ENCODE measurements at places on chromosomes 5 and 9.
A peak's percentile ranks its signal among the peaks of the same experiment; 100 is the strongest.

- DNase-seq, result no peak
Measured at GRCh38 chr9:17793713-17794622, 215.1 kb downstream of the SH3GL2 start.

DNA sequence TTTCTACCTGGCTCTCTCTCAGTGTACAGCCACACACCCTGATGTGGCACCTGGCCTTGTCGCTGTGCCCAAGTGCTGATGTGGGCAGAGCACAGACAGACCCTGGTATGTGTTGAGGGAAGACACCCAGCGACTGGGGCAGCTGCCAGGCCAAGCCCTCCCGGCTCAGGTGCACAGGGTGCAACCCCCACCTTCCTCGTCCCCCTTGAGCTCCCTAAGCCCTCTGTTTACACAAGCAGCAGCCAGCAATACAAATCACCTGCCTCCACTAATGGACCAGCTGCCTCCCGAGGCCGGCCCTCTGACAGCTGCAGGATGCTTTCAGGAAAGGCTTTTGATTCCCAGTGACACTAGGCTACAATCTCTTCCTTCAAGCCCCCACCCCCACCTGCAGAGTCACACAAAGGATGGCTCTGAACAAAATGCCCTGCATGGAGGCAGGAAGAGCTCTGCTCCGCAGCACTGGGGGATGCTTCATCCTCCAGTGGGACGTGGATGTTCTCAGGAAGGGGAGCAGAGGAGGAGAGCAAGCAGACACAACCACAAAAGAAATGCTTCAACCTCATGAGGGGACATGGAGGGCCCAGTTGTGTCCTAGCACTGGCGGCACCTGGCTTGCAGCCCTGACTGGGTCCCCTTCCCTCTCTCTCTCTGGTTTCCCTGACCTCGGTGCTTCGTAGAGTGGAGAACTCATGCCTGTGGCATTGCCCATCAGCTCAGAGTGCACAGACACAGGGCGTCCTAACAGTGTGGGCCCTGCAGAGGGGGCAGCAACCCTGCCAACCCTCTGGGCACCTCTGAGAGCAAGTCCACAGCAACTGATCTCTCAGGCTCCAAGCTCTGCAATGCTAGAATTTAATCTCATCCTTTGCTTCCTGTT is 140.8 kb downstream of the BARX1 start:
- DNase-seq, result no peak

- DNase-seq, result no peak
Measured at GRCh38 chr9:73176450-73176875, 24.8 kb downstream of the ANXA1 start.

- DNase-seq, result no peak
Measured at GRCh38 chr5:134136221-134136631, 21.7 kb downstream of the TCF7 start.

GRCh38 chr5:78974601-78975000 is 10.5 kb downstream of the ARSB start:
- DNase-seq, result no peak

DNA sequence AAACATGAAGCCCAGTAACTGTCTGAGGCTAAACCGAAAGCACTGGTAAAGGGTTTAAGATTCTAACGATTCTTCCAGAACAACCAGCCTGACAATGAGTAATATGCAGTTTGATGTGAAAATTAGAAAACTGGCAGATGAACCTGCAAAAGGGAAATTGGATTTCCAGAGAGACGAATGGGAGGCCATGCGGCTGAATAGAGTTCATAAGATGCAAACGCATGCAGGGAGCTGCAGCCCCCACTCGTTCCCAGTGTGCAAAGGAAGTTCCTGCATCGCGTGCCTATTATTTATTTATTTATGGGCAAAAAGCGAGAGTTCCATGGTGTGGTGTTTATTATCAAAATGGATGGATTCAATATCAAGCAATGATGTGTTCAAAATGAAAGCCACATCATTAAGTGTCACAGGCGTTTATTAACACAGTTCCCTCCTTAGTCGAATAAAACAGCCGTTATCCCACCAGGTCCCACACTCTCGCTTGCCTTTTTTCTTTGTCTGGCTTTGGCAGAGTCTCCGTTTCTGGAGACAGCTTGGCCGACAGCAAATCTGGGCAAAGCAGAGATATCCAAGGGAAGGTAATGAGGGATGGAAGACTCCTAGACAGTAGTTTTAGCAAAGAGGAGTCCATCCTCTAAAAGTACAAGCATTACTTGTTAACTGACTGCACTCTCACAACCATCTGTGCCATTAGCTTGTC is 451.4 kb downstream of the KDM4C start:
- DNase-seq, result no peak

- DNase-seq, result no peak
Measured at GRCh38 chr5:493758-494157, 30.5 kb downstream of the SLC9A3 start.

DNA sequence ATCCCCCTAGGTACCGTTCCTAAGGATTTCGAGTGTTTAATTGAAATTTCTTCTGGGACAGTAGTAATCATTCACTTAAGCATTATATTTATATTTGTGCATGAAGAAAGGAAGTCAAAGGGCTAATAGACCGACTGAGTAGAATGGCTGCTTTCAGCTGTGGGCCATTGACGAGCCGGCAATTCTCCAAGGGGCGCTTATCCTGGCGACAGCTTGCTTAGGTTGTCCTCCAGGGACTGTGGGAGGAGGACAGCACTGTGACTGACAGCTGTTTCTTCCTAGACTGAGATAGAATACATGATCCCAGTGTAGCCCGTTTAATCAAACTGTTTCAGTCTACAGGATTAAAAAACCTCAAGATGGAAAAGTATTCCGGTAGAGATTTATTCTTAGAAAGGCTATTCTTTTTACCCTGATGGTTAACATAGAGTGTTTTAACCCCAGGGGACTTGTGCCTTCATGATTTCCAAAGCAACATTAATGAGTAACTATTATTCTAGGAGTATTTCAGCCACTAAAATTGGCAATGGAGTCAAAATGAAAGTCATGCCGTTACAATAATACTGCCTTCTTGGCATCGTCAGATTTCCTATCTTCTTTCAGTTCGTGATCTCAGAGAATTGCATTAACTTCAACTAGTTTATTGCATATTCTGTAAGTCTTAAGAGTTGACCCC is 943.1 kb upstream of the WWC1 start:
- no peak for DNase-seq

DNA sequence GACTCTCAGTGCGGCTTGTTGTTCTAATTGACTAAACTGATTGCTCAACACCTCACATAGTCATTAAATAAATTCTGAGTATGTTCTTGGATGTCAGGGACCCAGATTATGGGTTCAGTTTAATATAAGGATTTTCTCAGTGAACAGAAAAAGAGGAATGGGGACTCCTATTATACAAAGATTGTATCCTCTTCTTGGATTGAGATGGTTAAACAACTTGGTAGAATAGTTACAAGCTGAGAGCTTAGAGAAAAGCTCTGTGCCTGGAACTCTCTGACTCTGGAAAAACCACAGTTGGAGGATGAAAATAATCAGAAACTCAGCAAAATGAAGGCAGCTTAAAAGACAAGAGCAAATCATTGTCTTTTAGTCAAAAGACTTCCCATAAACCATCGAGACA is 30.5 kb downstream of the ANKRA2 start:
- no peak for DNase-seq

GRCh38 chr5:127518319-127518621 is 830 bp downstream of the PRRC1 start:
- DNase-seq, result no peak

DNA sequence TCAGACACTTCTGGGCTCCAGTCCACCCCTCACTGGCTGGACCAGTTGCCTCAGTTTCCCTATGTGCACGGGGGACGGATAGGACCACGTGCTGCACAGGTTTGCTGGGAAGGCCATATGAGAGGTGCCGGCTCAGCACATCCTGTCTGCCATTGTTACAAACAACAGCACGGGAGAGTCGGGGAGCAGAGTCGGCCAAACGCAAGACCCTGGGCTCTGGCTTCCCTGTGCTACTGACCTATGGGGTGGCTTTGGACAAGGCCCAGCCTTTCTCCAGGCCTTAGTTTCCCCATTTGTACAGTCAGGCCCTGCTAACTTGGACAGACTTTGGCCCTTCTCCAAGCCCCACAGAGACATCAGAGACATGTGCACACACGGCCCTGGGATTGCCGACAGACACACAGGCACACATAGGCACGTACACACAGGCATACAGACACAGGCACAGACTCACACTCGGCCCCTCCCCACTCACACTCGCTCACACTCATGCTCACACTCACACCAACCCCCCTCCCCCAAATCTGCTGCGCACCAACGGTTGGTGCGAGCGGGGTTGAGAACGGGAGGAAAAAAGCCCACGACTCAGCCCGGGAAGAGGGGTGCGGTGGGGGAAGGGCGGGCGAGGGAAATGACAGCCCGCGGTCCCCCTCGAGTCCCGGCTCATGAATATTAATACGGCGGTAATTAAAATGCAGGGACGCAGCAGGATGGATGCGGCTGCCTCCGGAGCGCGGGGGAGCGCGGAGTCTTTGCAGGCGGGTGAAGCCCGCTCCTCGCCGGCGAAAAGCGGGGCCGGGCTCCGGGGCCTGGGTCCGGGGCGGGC is 133.0 kb downstream of the C9orf50 start:
- DNase-seq, result no peak

DNA sequence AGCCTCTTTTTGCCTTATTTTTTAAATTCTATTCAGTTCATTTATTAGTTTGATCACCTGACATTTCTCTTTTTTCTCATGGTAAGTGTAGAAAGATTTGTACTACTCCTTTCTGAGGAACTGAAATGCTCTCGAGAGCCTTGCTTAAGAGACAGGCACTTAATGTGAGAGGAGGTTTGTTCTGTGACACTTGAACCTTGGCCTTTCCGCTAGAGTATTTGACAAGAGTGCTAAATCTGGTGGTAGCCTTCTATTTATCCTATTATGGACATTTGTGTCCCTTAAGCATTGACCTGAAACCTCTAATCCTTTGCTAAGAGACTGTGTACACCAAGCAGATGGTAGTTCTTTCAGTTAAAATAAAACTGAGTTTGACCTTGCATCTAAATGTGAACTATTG is 805.0 kb upstream of the PTPRD start:
- DNase-seq, result no peak

- DNase-seq, result peak; percentile 46
Measured at GRCh38 chr5:56816546-56817081, 1.3 kb downstream of the MAP3K1 start.

- DNase-seq, result no peak
Measured at GRCh38 chr9:98807814-98808195, 335 bp downstream of the GALNT12 start.

GRCh38 chr5:76372323-76373054 is 30.6 kb upstream of the IQGAP2 start:
- no peak for DNase-seq

GRCh38 chr9:114314256-114314867 is 8.5 kb upstream of the ORM1 start:
- DNase-seq, result no peak

GRCh38 chr5:135829179-135829578 is 5.3 kb upstream of the SLC25A48 start:
- no peak for DNase-seq

GRCh38 chr5:166499447-166500240 is 1791.8 kb upstream of the WWC1 start:
- DNase-seq, result no peak

All from activated T-helper 1 cell treated with Interleukin-2 at 50 U/mL for 16 hours (primary cell).